Body of pancreas (tissue), 4 donors: ENCODE measurements at places on chromosomes 16 and 17. TPM values are rescaled to one million over a fixed set of nuclear protein-coding genes. Genes with fewer than 3 reads are reported as not detected.
A peak's percentile ranks its signal among the peaks of the same experiment; 100 is the strongest.

Gene ENGASE
- 24.9 TPM for total RNA-seq

Gene ZNF205
- total RNA-seq: 20.0 TPM

- H3K36me3 ChIP-seq: no peaks in the 10 kb centered on the region
- H3K27ac ChIP-seq: no peak overlapping the region
- DNase-seq: no peak
- H3K4me1 ChIP-seq: peaks cover 7% of the 10 kb centered on the region
- no peaks in the 10 kb centered on the region for H3K27me3 ChIP-seq
These were observed 12.5 kb downstream of the C17orf78 start for GRCh38 chr17:37388266-37388665.

- peak; percentile 43 for DNase-seq
- peaks cover 74% of the 10 kb centered on the region for H3K4me1 ChIP-seq
- H3K27me3 ChIP-seq: no peaks in the 10 kb centered on the region
- peak overlapping the region; percentile 83 for H3K27ac ChIP-seq
- no peak overlapping the region for H3K4me3 ChIP-seq
These were observed 84.9 kb upstream of the CBX4 start for GRCh38 chr17:79923974-79924638.

Gene AURKB
- not detected for total RNA-seq

Gene OR2C1
- total RNA-seq: not detected

GRCh38 chr17:10034719-10035475, 129.8 kb upstream of the RCVRN start:
- no peaks in the 10 kb centered on the region for H3K36me3 ChIP-seq
- H3K27ac ChIP-seq: no peak overlapping the region
- H3K4me3 ChIP-seq: no peak overlapping the region
- DNase-seq: no peak

- H3K27ac ChIP-seq: no peak overlapping the region
- no peaks in the 10 kb centered on the region for H3K36me3 ChIP-seq
- no peak overlapping the region for H3K4me3 ChIP-seq
- H3K27me3 ChIP-seq: no peaks in the 10 kb centered on the region
- H3K4me1 ChIP-seq: peaks cover 20% of the 10 kb centered on the region
These were observed 43.5 kb upstream of the KLHDC4 start for GRCh38 chr16:87809150-87809902.

GRCh38 chr17:45229681-45230409, 8.2 kb downstream of the FMNL1 start:
- no peak for DNase-seq
- H3K27ac ChIP-seq: peak overlapping the region; percentile 25
- H3K36me3 ChIP-seq: no peaks in the 10 kb centered on the region
- H3K4me3 ChIP-seq: no peak overlapping the region
- no peaks in the 10 kb centered on the region for H3K27me3 ChIP-seq

- H3K4me3 ChIP-seq: no peak overlapping the region
- DNase-seq: no peak
- no peak overlapping the region for H3K27ac ChIP-seq
- peaks cover 6% of the 10 kb centered on the region for H3K4me1 ChIP-seq
- H3K36me3 ChIP-seq: no peaks in the 10 kb centered on the region
- H3K27me3 ChIP-seq: no peaks in the 10 kb centered on the region
These were observed 71.3 kb downstream of the SOX9 start for GRCh38 chr17:72191921-72192799.

- no peak overlapping the region for H3K4me3 ChIP-seq
- DNase-seq: no peak
- H3K27ac ChIP-seq: no peak overlapping the region
- peaks cover 40% of the 10 kb centered on the region for H3K4me1 ChIP-seq
- H3K36me3 ChIP-seq: no peaks in the 10 kb centered on the region
These were observed 169.6 kb downstream of the SEC14L1 start for GRCh38 chr17:77310336-77310735.

GRCh38 chr17:63364944-63365343, 81.2 kb downstream of the CYB561 start:
- no peaks in the 10 kb centered on the region for H3K36me3 ChIP-seq
- no peaks in the 10 kb centered on the region for H3K4me1 ChIP-seq
- no peak overlapping the region for H3K4me3 ChIP-seq
- DNase-seq: no peak

- no peaks in the 10 kb centered on the region for H3K36me3 ChIP-seq
- H3K27ac ChIP-seq: no peak overlapping the region
- H3K4me3 ChIP-seq: no peak overlapping the region
- H3K27me3 ChIP-seq: no peaks in the 10 kb centered on the region
- H3K4me1 ChIP-seq: no peaks in the 10 kb centered on the region
These were observed 234.5 kb upstream of the MYOCD start for GRCh38 chr17:12431188-12431587.

- no peaks in the 10 kb centered on the region for H3K4me1 ChIP-seq
- no peak overlapping the region for H3K4me3 ChIP-seq
- H3K36me3 ChIP-seq: no peaks in the 10 kb centered on the region
- no peak for DNase-seq
- no peaks in the 10 kb centered on the region for H3K27me3 ChIP-seq
These were observed 559.1 kb downstream of the CDH13 start for GRCh38 chr16:83185902-83186301.

DNA sequence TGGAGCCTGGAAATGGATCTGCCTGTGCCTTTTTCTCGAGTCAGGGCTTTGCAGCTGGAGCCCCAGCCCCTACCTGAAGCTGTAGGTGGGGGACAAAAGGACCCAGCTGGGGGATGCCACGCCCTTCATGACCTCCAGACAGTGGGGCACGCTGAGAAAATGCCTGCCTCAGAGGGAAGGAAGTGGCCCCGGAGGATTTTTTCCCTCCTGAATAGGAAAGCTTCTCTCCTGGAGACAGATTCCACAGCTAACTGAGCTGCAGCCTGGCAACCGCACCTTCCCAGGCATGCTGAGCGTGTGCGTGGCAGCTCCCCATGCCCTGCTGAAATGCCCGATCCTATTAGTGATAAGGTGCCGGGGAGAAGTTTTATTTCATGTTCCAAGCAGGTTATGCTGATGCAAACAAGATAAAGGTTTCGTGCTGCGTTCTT, 58.0 kb downstream of the AIPL1 start:
- H3K27me3 ChIP-seq: no peaks in the 10 kb centered on the region
- H3K4me1 ChIP-seq: no peaks in the 10 kb centered on the region
- no peak for DNase-seq
